Mesenchymal stem cell (in vitro differentiated cells and primary cell): ENCODE measurements at places on chromosomes 7 and 10.

GRCh38 chr7:155578016-155578415, 31.7 kb upstream of the CNPY1 start:
- no peak for DNase-seq

DNA sequence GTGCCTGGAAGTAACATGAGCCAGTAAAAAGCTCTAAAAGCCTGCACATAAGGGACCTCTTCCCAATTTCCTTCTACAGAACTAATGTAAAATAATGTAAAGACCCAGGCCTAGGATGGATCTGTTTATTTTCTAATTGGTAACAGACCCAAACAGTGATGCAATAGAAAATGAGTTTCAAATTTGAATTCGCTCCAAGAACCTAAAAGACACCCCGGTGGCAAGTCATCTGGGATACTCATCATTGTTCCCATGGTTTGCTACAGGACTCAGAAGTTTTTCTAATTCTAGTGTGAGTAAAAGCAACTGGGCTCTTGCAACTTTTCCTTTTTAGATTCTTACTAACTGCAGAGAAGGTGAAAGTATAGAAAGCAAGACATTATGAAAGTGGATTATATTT, 271.3 kb upstream of the CACNA2D1 start:
- DNase-seq: no peak

DNA sequence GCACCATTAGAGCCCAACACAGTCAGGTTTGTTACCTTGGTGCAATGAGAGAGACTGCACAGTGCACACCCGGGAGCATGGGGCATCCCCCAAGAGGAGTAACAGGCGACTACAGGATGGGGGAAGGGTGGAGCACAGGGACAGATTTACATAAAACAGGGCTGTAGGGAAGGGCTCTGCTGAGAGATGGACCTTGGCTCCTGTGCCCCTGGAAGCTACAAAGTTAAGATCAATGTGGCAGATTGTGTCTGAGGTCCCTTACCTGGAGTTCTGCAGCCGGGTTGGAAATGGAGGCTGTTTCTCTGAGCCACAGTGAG, 13.7 kb upstream of the SLC18A3 start:
- DNase-seq: no peak

DNA sequence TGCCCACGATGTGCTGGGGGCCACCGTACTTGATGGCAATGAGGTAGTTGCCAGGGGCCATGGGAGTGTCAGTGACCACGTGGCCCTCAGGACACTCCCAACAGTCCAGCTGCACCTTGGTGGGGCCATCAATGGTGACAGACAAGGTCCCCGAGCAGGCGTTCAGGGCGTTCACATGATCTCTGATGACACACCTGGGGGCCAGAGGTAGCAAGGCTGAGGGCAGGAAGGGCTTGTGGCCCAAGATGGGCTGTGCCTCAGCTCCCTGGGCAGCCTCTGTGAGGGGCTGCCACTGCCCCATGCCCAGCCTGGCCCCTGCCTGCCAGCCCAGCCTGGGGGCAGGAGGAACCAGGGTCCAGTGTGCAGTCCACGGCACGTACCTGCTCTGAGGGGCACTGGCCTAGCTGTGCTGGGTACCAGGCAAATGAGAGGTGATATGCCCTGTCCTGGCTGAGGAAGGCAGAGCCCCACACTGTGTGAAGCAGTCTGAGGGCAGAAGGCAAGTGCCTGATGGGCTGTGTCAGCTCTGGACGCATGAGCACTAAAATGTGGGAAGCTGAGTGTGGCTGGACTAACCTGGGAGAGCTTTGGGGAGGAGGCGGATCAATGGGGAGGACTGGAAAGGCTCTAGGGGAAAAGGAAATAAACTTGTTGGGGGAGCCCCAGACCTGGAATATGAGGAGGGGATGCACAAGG, 3.5 kb upstream of the KCP start:
- no peak for DNase-seq

- no peak for DNase-seq
Observed at GRCh38 chr7:5779141-5779540, 2.3 kb downstream of the RNF216 start.

GRCh38 chr10:44242091-44242490, 142.8 kb downstream of the CXCL12 start:
- DNase-seq: no peak

DNA sequence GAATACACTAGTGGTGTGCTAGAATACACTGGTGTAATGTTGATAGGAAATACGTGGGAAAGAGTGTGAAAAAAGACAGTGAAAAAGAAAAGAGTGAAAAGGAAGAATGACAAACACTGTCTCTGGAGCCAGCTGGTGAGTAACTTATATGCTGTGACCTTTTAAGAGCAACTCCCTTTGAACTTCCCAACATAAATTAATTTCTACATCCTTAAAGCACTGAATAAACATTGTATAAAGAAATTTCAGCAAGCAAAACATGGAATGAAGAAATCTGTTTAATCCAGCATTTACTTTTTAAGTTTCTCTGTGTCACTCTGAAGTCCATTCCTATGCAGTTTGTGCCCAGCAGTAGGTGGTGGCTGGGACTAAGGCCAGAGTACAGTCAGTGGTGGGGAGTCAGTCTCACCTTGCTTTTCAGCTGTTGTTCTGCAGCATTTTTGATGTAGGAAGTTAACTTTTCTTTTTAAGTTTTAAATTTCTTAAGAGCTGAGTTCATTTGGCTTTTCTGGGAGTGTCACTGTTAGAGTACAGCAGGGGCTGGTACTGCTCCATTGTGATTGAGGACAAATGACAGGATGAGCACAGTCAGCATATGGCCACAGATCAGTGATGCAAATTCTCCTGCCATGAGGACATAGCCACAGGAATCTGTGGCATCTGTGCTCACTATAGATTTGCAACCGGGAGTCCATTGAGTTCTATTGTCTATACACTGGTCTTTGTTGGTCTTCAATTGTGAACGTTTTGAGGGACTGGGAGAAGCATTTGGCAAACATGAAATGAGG, 321.8 kb downstream of the ZNF248 start:
- no peak for DNase-seq

DNA sequence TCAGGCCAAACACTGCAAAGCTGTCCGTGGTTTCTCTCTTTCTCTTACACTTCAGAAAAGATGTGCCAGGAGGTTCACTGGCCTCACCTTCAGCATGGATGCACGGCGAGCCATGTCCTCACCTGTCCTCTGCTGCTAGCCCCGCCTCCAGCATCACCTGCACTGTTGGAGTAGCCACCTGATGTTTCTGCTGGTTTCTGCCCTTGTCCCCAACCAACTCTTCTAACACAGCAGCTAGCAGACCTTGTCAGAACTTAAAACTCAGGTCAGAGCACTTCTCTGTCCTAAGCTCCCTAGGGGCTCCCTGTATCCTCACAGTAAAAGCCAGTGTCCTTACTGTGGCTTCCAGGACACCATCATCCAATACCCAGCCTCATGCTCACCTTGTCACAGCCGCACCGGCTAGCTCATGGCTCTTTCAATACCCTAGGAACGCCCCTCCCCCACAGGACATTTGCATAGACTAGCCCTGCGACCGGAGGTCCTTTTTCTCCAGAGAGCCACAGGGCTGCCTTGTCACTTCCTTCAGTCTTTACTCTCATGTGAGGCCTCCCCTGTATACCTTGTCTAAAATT, 15.2 kb downstream of the PALD1 start:
- no peak for DNase-seq

- DNase-seq: no peak
Observed at GRCh38 chr7:129676017-129676897, 64.7 kb downstream of the NRF1 start.

DNA sequence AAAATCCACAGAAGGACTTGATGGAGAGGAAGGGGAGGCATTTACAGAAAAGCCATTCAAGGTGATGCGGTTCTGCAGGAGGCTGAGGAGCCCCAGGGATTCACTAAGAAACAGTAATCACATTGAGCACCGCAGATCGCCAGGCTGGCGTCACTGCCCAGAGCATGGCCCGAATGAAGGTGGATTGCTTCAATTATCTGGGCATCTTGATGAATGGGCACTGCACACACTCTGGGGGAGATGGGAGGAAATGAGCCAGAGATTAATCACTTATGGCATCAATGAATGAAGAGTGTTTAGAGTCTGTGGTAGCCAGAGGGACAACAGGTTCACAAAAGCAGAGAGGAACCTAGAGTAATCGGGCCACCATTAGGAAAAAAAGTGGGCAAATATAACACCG, 292.1 kb downstream of the ZEB1 start:
- DNase-seq: no peak
